Activated CD4-positive, alpha-beta T cell treated with anti-CD3 and anti-CD28 coated beads, Interleukin-2, amount 50 U/mL, for 24 hours (primary cell): ENCODE measurements at places on chromosomes 6 and 20.

DNA sequence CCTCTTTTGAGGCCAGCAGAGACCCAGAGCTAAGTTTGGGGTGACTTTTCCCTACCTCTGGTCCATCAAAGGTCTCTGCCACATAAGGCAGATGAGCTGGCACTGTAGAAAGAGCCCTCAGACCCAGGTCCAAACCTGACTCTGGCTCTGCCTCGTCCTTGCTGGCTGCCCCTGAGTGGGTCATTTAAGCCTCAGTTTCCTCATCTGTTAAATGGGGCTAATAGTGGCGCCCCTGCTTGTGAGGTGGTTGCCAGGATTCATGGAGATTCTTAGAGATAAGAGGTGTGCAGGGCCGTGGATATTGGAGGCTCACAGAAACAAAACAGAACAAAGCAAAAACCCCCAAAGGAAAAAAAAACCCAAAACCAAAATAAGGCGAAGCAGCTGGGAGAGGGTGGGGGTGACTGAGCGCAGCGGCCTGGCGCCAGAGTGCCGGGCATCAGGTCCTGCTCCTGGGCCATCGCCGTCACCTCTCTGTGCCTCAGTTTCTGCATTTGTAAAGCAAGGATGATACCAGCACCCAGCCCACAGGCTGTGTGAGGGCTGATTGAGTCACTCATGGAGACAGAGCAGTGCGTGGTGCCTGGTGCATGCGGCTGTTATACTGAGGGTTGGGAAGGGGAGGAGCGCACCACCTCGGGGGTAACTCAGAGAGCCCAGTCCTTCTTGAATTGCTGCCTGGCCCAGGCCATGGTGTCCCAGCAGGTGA is 133.8 kb upstream of the PTPN1 start:
- DNase-seq, result no peak

- no peak for DNase-seq
These were observed 31.7 kb upstream of the MAS1L start for GRCh38 chr6:29519291-29520010.

DNA sequence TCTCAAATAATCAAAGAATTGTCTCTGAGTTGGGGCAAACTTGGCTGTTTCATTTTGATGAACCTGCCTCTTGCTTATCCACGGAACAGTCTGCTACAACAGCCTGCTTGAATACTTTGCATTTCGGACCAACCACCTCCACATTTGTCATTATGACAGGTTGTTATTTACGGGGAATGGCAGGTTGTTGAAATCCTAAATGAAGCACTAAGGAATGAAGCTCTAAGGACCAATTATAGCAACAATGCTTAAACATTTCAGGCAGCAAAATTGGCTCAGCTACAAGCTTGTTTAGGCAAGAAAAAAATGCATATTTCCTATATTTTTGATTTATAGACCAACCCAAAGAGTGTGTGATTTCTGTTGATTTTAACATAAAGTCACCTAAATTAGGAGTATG is 84.5 kb downstream of the MAP3K7 start:
- no peak for DNase-seq

DNA sequence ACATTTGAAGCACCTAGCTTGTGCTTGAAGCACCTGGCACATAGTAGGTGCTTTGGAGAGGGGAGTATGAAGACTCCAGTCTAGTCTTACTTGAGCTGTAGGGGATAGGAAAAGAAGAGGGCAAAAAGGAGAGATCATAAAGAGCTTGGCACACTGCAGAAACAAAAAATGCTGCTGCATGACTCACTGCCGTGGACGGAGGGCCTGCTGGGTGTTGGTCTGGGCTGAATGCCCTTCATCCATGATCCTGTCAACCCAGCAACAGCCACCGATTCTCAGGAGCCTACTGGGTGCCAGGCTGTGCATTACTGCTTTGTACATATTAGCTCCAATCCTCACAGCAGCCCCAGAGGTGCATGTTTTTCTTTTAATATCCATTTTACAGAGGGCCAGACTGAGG is 6.0 kb downstream of the PDYN start:
- DNase-seq, result no peak

- DNase-seq, result no peak
These were observed 23.5 kb downstream of the FITM2 start for GRCh38 chr20:44287272-44288097.

DNA sequence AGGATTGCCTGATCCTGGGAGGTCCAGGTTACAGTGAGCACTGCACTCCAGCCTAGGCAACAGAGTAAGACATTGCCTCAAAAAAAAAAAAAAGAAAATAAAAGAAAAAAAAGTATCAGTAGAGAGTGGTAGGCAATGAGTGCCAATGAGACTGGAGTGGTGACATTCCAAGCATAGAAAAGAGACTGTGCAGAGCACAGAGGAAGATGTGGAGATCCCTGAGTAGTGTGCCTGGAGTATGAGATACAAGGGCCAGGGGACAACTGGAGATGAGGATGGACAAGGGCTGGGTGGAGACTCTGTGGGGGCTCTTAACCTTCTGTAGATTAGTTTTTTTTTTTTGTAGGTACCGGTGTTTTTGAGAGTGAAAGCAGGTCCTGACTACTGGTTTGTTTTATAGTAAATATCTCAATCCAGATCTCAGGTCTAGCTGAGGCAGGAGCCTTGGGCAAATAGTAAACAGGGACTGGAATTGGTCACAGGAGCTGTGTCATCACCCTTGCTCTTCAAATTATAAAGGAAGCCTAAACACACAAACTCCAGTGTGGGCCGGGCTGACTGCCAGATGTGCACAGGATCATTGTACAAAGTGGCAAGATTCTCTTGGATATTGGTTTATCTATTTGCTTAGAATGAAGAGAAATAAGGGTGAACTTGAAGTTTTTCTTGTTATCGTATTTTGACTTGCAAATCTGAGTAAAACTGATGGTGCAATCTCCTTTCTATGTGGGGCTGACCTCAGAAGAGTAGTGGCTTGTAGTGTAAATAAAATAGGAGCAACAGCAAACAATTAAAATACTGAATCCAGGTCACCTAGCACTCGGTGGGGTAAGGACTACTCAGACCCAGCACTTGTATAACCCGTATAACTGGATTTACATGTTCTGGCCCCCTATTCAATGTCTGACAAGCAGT is 144.9 kb downstream of the SOX4 start:
- DNase-seq, result no peak

DNA sequence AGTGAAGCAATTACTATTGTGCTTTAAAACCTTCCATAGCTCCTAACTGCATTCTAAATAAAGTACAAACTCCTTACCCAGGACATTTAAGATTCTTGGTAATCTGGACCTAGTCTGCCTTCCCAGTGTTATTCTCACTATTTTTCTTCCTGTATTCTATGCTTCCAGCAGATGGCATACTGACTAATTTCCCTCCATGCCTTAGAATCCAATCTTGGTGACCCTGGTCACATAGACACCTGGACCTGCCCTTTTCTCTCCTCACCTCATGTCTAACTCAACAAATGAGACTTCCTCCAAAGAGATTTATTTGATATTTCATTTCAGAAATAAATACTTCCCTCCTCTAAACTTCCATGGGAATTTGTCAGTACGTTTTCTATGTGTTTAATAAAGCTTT is 25.8 kb downstream of the ROS1 start:
- no peak for DNase-seq

GRCh38 chr6:70549327-70549726 is 17.4 kb upstream of the SDHAF4 start:
- DNase-seq, result no peak

- no peak for DNase-seq
These were observed 4.9 kb downstream of the TCF15 start for GRCh38 chr20:605237-605636.

GRCh38 chr6:15404685-15404980 is 158.8 kb downstream of the JARID2 start:
- no peak for DNase-seq

- no peak for DNase-seq
These were observed 21.2 kb upstream of the MAPK13 start for GRCh38 chr6:36109092-36109491.

- peak; percentile 20 for DNase-seq
These were observed 24.9 kb upstream of the FUCA2 start for GRCh38 chr6:143536461-143536865.

DNA sequence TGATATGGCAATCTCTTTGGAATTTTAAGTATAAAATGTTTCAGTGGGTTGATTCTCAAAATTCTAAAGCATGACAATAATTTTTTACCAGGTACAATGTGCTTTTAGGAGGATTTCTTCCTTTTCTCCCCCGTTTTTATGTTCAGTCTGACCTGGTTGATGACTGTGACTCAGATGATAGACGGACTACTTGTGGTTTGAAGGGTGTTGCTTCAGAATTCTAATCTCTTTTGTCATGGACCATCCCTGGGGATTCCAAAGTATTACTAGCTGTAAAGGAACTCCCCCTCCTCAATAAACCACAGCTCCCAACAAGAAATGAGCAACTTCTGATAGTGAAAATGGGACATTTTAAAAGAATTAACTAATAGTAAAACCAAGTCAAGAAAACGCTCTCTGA is 34.9 kb upstream of the TNFAIP3 start:
- DNase-seq, result no peak

DNA sequence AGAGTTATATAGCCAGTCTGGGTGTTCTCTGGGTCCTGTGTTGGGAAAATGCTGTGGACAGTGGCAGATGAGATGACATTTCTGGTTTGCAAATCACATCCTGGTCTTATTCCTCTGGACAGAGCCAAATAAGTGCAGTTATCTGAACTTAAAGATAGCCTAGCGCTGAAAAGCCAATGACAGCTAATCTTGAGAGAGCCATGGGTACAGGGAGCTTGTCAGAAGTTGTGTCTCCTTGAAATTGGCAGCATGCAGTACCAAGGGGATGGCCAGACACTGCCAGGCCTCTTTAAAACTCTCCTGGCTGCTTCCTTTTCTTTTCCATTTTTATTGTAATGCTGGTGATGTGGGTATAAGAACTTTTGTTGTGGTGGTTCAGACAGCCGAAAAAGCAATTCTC is 362.5 kb downstream of the FARS2 start:
- DNase-seq, result no peak

DNA sequence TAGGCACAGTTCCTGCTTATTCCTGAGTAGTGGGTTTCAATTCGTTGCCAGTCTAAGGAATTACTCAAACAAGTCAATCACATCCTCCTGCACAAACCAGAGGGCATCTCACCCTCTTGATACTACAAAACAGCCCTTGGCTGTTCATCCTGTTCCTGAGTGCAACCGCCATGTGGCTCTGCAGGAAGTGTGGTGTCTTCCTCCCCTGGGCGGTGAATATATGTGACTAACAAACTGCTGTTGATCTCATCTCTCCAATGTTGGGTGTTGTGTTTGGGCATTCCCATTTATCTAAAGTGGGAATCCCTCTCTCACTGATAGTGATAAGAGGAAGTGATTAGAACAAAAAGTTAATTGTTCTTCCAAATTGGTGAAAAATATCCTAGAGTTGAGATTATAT is 163.0 kb downstream of the TBX18 start:
- no peak for DNase-seq

- DNase-seq, result no peak
These were observed 71.5 kb upstream of the PLN start for GRCh38 chr6:118476551-118476950.

DNA sequence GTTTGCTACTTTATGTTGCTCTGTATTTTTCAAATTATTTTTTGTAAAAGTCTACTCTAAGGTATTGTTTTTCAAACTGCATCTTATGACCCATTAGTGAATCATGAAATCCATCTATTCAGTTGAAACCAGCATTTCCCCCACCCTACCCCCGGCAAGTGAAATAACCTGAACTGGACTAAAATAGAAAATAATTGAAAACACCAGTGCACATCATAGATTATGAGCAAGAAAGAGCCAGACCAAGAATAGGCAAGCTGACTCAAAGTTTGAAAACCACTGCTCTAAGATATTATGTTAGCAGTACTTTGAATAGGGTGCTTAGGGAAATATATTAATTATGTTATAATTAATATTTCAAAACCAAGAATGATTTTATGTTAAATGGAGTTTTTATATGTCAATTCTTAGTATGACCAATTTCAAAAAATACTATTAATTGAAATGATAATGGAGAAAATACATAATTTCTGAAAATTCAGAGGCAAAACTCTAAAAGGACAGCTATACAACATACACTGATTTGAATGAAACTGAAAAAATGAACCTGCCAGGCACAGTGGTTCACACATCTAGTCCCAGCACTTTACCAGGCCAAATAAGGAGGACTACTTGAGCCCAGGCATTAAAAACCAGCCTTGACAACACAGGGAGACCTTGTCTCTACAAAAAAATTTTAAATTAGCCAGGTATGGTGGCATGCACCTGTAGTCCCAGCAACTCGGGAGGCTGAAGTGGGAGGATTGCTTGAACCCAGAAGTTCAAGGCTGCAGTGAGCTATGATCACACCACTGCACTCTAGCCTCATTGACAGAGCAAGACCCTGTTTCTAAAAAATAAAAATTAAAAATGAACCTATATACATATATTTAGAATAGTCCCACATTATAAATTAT is 112.0 kb downstream of the CDK19 start:
- DNase-seq, result no peak

GRCh38 chr6:11650711-11651110 is 113.2 kb downstream of the TMEM170B start:
- DNase-seq, result no peak

GRCh38 chr20:7195704-7196103 is 428.2 kb downstream of the BMP2 start:
- DNase-seq, result no peak

- DNase-seq, result no peak
These were observed 1.4 kb upstream of the HIVEP1 start for GRCh38 chr6:12010635-12011275.

- no peak for DNase-seq
These were observed 125.7 kb upstream of the EDN1 start for GRCh38 chr6:12164508-12164770.

GRCh38 chr6:167742719-167743303 is 83.9 kb upstream of the AFDN start:
- DNase-seq, result no peak

DNA sequence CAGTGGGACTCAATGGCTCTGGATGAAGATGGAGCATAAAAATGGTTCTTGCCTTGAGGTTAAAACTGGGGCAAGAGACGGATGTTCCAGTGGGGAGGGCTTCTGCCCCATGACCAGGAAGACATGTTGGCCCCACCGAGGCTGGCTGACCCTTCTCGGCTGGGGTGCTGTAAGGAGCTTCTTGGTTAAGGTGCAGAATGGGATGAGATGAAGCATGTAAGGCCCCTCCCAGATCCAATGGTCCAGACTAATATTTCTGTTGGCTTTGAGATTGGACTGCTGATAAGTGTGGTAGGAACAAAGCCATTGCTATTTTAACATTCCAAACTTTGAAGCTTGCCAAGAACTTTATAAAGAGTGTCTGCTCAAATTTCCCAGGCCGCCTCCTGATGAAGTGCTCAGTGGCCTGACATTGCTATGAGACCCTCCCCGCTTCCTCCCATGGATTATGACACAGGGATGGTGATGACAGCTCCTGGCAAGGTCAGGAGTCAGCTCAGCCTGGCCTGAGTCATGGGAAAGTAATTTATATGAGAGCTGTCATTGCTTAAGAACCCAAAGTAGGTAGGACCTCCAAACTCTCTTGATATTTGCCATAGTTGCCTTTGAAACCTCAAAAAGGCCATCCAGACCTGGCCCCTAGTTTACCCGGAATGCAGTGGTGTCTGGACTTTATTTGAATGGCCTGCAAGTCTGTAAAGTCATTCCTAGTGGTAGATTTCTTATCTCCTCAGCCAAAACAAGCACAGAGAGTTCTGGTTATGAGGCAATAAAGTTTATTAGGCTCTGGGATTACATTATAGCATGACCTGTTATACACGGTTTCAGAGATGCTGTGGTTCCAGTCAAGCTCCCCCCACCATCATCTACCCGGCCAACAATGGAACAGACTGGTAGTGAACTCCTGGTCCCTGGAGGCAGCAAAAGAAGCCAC is 55.2 kb downstream of the TGM2 start:
- DNase-seq, result no peak

GRCh38 chr6:26311012-26311384 is 54.0 kb upstream of the BTN3A2 start:
- DNase-seq, result no peak
